ENCODE measurements at places on chromosomes 2 and 18.

DNA sequence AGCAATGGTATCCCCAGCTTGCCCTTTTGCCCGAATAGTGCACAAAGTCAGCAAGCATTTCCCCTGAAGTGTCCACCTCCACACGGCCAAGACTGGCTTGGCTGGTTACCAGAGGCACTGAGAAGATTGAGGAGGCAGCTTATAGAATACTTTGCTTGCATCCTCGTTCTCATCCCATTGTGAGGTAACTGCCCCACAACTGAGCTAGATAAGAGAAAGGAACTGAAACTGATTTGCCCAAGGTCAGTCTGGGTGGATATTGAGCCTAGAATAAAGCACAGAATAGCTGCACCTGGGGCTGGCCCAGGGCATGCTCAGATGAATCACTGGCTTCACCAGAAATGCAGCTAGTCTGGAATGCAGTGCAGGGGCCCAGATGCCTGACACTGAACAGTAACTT lies 32.7 kb upstream of the MAP4K3 start:
- DNase-seq = no peak

GRCh38 chr2:176780348-176780747 lies 432.2 kb upstream of the HNRNPA3 start:
- DNase-seq = no peak

DNA sequence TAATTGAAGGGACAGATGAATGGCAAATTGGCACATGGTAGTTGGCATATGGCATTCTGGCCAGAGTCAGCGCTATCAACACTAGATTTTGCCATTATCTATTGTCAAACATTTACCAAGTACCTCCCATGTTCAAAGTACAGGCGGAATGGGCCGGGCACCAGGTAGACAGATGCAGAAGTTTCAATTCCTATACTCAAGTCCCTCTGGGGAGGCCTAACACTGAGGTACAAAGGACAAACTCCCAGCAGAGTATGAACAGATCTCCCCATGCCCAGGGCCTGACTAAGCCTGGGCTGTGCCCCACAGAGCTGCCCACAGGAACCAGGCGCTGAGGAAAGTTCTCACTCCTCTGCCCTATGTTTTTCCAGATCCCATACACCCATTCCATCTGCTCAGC lies 257.5 kb upstream of the KLHL29 start:
- DNase-seq = no peak

GRCh38 chr2:26103752-26104151 lies 69.1 kb upstream of the GAREM2 start:
- DNase-seq = no peak

- DNase-seq = no peak
Measured at GRCh38 chr2:11502740-11503292, 31.0 kb upstream of the GREB1 start.

DNA sequence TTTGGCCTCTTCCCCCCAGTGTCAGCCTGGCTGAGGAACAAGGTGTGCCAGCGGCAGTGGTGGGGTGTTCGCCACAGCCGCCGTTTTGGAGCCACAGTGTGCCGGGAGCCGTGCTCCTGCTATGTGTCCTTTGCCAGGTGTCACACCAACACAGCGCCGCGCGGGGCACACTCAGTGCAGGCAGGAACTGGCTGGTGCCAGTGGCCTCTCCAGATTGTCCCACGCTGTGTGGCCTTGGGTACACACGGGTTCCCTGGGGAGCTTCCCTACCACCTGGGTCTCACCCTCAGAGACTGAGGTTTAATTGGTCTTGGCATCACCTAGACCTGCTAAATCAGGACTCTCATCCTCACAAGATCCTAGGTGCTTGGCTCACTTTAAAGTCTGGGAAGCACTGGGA lies 171.6 kb downstream of the LDLRAD4 start:
- DNase-seq = no peak

All from stimulated activated CD4-positive, alpha-beta T cell treated with anti-CD3 and anti-CD28 coated beads, Interleukin-15, amount 100 ng/mL, for 1 hour (primary cell).